ENCODE measurements at places on chromosomes 1 and 21.

- no peak for DNase-seq
Observed at GRCh38 chr1:9182784-9183257, 51.8 kb upstream of the H6PD start.

DNA sequence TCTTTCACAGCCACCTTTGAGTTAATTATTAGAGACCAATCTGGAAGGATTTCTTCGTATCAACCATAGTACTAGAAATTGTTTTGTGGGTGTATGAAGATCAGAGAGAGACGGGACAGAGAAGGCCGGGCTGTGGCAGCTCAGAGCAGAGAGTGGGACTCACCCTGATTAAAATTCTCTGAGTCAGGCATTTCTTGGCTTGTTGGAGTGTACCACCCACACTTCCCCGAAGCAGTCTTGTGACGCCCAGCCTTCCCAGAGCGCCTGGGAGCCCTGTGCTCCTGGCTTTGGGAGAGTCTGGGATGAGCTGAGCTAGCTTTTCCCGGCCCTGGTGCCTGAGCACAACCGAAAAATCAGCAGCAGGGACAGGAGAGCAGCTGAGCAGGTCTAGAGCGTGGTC lies 19.4 kb downstream of the PLEKHM2 start:
- DNase-seq = no peak

GRCh38 chr1:86339014-86339812 lies 56.9 kb downstream of the ODF2L start:
- no peak for DNase-seq

DNA sequence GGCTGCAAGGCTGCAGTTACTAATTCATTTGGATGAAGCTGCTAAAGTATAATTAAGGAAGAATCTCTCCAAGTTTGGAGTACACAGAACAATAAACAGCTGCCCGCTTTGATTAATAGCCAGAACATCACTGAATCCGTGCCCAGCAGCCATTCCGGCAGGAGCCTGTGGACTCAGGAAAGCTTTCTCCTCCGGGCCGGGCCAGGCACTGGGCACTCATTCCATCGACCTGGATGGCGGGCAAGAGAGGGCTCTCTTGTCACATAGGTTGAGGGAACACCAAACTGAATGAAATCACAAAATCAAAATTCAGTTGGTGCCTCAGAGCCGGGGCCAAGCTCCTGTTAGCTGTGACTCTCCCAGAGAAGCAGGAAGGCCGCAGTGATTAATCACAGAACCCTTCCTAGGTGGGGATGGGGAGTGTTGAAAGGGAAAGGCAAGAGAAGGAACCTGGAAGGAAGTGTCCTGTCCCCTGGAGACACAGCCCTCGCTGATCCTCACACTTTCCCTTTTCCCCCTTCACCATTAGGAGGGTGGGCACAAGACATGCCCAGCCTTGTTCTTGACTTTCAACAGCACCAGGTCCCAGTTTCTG lies 306.7 kb downstream of the NPHP4 start:
- DNase-seq = no peak

- no peak for DNase-seq
Observed at GRCh38 chr1:190373705-190374336, 103.8 kb downstream of the BRINP3 start.

GRCh38 chr1:199242601-199243000 lies 603.8 kb downstream of the PTPRC start:
- no peak for DNase-seq

DNA sequence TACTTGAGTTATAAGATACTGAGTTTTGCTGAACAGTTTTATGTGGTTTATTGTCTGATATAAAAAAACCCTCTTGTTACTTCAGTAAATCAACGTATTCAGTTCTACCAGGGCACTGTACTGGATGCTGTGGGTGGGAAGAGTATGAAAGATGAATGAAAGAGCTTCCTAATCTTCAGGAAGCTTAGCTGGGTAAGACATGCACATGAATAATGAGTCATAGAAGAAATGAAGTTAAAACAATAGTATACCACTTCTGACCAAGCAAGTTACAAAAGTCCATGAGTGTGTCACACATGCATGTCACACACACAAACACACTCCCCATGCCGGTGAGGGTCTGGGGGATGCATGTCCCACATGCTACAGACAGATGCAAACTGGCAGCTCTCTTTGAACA lies 105.9 kb downstream of the SIPA1L2 start:
- no peak for DNase-seq
